ENCODE measurements at places on chromosomes 5 and 9.
A peak's percentile ranks its signal among the peaks of the same experiment; 100 is the strongest.

DNA sequence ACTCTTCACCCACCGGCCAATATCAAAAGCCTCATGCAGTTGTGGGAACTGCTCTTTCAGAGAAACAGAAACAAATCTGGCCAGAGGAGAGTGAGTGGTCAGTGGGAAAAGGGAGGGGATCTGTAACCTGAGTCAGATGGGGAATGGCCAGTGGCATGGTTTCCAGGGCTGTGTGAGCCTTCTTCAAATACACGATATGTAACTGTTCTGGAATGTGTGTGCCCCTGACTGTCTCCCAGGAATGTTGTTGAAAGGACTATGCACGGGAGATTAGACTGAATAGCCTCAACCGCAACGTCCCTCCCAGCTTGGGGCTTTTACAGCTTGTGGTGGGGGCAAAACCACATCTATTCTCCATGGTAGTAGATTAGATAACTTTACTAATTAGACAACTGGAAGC is 60.8 kb downstream of the SH3TC2 start:
- DNase-seq: no peak

GRCh38 chr9:14941501-14942405 is 31.5 kb upstream of the FREM1 start:
- DNase-seq: no peak

DNA sequence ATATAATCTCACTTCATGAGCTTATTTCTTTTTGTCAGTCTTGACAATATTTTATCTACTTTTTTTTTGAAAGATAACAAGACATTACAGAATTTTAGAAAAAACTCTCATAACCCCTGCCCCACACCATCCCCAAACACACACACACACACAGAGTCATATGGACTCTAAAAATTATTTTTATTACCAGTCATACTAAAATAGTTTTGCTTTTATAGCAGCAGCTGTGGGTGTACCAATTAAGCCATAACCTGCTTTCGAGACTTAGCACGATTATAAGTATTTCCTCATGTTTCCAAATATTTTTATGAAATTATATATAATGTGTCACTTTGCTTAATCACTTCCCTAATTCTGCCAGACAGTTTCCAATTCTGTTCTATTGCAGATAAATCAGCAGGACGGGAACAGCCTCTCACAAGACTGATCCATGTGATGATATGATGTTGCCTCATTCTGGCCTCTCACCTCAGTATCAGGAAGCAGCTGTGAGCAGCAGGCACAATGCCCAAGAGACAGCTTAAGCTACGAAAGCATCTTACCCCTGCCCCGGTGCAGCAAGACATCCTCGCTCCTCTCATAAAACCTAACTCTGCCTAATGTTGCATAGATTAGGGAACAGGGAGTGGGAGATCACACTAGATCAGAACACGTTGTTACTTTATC is 7.0 kb downstream of the PDCL start:
- DNase-seq: no peak

DNA sequence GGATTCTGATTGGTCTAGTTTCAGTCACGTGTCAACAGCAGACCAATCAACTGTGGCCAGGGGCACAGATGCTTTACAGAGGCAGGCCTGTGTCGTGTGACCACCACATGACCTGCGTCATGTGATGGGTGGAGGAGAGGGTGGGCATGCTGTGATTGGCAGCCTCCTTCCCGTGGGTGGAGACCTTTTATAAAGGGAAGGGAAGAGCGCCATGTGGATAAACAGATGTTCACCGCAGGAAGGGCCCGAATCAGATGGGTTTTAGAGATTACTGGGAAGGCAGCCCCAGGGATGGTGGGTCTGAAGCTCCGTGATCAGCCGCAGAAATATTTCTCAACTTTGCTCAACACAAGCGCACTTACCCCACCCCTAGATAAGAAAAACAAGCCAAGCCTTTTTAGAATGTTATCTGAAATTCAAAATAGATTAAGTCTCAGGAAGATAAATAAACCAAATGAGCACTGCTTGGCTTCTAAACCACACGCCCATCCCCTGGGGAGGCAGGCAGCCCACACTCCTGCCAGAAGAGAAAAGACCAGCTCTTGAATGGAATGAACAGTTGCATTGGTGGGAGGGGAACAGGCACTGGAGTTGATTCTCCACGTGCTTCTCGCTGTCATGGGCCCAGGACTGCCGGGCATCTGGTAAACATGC is 43.6 kb downstream of the ROPN1L start:
- DNase-seq: no peak

GRCh38 chr9:81650586-81651515 is 38.5 kb downstream of the TLE1 start:
- DNase-seq: no peak

GRCh38 chr5:39131210-39132127 is 57.3 kb upstream of the RICTOR start:
- DNase-seq: no peak

GRCh38 chr5:113188436-113188835 is 211.8 kb downstream of the DCP2 start:
- no peak for DNase-seq

DNA sequence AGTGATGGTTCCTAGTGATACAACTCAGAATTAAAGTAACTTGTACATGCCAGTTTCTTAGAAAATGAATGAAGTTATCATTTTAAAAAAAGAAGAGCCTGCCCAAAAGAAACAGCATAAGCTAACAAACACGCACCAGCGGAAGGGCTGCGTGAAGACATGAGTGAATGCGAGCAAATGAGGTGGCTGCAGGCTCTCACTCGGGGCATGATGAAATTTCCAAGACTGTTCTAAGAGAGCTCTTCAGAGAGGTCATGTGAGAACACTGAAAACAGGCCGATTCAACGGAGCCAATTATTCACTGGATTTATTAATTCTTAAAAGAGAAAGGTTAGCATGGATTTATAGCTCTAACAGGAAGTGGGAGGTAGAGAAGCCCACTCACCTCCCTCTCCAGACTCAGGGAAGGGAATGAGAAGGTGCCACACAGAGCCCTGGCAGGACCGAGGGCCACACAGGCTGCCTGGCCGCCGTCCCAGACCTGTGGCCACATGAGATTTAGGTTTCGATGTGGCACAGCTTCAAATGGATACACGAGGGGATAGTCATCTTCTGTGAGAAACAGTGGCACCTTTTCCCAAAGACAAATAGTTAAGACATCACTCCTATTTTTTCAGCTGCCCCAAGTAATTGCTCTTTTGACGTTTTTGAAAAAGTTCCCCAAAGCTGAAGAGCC is 55.5 kb downstream of the HABP4 start:
- DNase-seq: no peak

GRCh38 chr5:144468571-144468970 is 297.9 kb downstream of the KCTD16 start:
- peak; percentile 24 for DNase-seq

DNA sequence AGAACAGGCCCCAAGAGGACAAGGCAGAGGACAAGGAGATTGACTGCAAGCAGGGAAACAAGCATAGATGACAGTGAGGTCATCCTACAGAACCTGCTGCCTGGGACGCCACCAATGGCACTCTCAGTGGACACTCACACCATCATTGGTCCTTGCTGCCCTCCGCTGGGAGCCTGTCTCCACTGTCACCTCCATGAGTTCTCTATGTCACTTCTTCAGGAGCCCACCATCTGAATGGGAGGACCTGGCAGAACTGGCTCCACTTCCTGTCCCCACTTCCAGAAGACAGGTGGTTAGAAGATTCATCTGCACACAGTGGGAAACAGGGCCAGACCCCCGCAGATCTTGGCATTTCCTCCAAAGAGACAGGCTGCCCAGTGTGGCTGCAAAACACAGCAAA is 188.9 kb downstream of the HSD17B3 start:
- no peak for DNase-seq

DNA sequence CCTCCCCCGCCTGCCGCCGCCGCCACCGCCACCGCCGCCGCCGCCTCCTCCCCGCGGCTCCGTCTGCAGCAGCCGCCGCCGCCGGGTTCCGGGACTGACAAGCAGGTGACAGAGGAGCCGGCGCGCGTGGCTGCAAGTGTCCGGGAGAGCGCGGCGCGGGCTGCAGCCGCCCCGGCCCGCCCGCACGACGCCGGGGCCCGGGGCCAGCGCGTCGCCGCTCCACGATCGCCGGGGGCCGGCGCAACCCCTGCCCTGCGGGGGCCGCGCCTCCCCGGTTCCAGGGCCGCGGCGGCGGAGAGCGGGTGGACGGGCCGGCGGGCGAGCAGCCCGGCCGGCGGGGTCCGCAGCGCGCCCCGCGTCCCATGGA is 343 bp downstream of the LMX1B start:
- no peak for DNase-seq

DNA sequence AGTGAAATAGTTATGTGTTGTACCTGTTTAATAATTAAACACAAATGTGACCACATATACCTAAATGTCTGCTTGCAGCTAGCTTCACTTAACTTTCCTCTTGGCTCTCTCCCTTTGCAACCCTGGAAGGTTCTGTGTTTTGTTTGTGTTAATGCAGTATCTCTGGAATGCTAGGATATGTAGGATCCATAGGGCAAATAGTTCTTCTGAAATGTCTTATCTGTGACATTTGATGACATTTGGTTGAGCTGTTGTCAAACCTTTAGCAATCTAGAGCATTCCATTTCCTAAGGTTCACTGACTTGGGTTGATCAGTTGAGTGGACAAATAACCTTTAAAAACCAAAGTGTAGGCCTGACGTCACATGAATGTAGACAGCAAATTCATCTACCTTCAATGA is 21.8 kb downstream of the CTNNA1 start:
- DNase-seq: no peak

DNA sequence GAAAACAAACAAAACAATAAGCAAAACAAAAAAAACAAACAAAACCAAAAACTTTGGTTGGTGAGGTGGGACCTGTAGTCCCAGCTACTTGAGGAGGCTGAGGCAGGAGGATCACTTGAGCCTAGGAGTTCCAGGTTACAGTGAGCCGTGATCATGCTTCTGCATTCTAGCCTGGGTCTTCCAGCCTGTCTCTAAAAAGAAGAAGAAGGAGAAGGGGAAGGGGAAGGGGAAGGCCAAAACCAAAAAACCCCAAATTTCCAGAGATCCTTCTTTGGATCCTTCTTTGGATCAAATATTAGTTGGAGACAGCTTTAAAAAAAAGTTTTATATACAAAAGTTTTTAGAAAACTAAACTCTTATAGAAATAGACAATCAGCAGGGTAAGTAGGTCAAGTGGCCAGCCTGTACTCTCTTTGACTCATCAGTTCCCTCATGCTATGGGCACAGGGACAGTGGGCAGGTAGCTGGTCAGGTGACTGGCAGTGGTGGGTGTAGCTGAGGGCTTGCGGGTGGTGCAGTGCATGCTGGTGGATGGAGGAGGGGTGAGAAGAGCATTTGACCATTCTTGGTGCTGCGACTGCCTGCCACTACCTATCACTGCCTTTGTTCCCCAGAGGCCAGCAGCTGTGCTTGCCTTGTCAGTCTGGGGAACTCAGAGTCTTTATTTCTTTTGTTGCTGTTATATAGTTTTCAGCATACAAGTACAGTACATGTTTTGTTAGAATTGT is 12.6 kb downstream of the RCL1 start:
- no peak for DNase-seq
